Activated CD4-positive, alpha-beta memory T cell treated with anti-CD3 and anti-CD28 coated beads for 36 hours (primary cell): ENCODE measurements at places on chromosomes 11 and 22.
A peak's percentile ranks its signal among the peaks of the same experiment; 100 is the strongest.

DNA sequence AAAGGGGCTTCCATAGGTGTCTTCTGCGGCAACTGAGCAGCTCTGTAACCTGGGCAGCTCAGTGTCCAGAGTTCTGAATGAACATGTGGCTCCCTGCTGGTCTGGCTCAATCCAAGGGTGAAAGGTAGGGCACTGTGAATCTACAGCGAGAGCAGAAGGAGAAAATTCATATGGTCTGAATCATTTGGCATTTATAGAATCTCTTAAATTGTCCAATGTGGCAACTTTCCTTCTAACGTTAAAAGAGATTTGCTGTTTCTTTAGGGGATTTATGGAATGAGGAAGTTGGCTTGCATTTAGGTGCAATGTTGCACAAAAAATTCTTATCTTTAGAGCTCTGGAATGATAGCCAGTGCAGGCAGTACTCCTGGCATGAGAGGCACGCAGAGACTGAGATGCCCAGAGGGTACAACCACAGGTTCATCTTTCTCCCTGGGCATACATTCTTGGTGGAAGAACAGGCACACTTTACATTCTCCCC is 17.0 kb downstream of the ATXN10 start:
- H3K27ac ChIP-seq = no peak overlapping the region
- DNase-seq = no peak
- H3K4me1 ChIP-seq = peaks cover 31% of the 10 kb centered on the region
- H3K36me3 ChIP-seq = peaks cover 16% of the 10 kb centered on the region
- H3K27me3 ChIP-seq = no peaks in the 10 kb centered on the region

DNA sequence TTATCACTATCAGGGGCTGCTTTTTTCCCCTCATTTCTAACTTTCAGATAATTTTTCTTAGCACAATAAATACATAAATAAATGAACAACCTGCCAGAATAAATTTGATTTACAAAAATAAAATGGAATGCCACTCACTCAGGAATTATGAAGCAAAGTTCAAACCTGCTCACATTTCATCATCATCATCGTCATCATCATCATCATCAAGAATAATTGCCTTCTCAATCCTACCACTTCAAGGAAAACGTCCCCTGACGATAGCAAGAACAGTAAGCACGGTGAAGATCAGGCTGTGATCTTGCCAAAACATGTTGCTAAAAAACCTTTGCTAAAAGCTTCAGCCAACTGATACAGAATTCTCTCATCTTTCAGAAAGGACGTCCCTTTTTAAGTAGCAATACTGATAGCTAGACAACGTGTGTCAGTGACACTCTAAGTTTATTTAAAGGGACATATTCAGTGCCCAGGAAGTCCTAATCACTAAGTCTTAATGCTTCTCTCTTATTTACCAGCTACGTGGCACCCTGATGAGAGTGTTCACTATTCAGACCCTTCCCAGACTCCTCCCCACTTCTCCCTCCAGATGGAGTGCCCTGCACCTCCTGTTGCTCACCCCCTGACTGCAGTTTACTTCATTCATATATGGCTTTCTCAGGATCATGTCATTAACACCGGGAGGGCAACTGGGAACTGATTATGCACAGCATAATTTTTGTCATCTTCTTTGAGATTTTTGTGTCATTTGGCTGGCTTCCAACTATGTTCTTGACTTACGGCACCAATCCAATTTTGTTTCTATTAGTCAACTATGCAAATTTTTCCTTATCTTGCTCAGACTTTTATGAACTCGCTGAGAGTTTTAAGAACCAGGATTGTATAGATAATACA is 200.1 kb upstream of the GUCY1A2 start:
- no peak overlapping the region for H3K27ac ChIP-seq
- no peaks in the 10 kb centered on the region for H3K4me1 ChIP-seq
- DNase-seq = no peak
- no peaks in the 10 kb centered on the region for H3K27me3 ChIP-seq
- no peak overlapping the region for H3K4me3 ChIP-seq

DNA sequence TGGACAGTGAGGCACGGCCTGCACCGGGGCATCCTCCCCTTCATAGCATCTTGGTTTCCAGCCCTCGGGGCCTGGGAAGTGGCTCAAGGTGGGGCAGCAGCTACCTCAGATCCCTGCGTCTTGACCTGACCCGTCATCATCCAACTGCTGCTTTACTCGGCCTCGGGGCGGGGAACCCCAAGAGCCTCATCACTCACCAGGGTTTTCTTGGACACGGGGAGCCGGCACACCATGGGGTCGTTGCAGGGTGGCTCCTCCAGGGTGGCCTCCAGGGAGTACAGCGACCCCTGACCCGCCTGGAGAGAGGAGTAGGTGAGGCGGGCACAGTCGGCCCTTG is 651 bp downstream of the CTSF start:
- H3K27me3 ChIP-seq = no peaks in the 10 kb centered on the region
- H3K4me3 ChIP-seq = peak overlapping the region; percentile 55
- H3K27ac ChIP-seq = no peak overlapping the region
- H3K36me3 ChIP-seq = no peaks in the 10 kb centered on the region

DNA sequence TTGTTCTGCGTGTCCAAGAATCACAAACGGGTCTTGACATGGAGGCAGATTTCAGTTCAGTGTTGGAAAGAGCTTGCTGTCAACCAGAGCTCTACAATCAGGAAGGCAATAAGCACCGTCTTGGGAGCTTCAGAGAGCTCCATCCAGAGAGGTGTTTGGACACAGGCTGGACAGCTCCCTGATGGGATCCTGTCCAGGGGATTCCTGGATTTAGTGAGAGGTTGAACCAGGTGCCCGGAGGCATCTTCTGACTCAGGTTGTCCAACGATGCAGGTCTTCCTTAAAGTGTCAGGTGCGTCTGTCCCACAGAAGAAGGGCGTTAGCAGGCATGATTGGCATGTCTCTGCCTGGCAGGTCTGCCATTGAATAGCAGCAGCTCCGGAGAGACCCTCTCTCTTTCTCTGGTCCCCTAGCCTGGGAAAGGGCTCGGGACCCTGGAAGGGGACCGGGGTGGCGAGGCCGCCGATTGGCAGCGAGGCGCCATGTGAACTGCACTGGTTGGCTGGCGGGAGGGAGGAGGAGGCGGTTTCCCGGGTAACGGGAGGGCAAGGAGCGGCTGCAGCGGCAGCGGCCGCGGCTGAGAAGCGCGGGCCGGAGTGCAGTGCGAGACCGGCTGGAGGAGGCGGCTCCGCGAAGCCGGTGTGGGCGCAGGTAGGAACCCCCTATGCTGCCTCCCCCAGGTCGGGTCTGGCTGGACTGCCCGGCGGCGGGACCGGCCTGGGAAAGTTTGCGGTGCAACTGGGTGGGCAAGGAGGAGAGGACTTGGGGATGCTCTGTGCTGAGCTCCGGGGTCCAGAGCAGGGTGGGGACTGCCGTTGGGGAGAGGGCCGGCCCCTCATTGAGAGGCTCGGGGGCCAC is 104.1 kb upstream of the E2F8 start:
- H3K4me1 ChIP-seq = peaks cover 5% of the 10 kb centered on the region
- no peaks in the 10 kb centered on the region for H3K36me3 ChIP-seq
- no peak overlapping the region for H3K4me3 ChIP-seq
- no peak overlapping the region for H3K27ac ChIP-seq
- no peak for DNase-seq

GRCh38 chr22:25057013-25057881 is 104.7 kb downstream of the KIAA1671 start:
- DNase-seq = peak; percentile 90
- no peak overlapping the region for H3K27ac ChIP-seq
- peaks cover 58% of the 10 kb centered on the region for H3K4me1 ChIP-seq
- no peaks in the 10 kb centered on the region for H3K36me3 ChIP-seq
- H3K27me3 ChIP-seq = peaks cover 3% of the 10 kb centered on the region
